ENCODE measurements at places on chromosomes 5 and 9. TPM values are rescaled to one million over a fixed set of nuclear protein-coding genes. Genes with fewer than 3 reads are reported as not detected.

Gene PCSK5
- 14.4 TPM for total RNA-seq

Gene SHOC1
- total RNA-seq = not detected

Gene DAPK1
- 2.7 TPM for total RNA-seq

Gene FBXL7
- total RNA-seq = not detected

Gene CDC20B
- total RNA-seq = not detected

Gene SPOCK1
- total RNA-seq = not detected

Gene PLPP7
- total RNA-seq = not detected

Gene SREK1
- 137 TPM for total RNA-seq

Gene LHX6
- not detected for total RNA-seq

DNA sequence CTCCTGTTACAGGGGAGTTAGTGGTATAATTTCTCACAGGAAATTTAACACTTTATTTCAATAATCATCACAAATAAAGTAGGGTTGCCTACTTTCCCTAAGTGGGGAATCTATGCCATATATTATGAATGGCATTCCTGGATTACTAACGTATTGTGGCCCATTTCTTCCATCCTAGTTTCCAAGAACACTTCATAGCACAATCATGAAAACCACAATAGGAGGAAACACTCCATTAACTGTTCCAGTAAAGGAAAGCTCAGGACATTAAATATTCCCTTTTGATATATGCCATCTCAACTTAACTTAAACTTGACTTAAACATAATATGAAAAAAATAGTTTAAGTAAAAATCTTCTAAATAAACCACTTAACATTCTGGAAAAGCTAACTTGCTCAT lies 2.1 kb downstream of the CPLANE1 start:
- no peak overlapping the region for H3K4me3 ChIP-seq
- DNase-seq = no peak
- no peak overlapping the region for H3K27ac ChIP-seq
- peaks cover 17% of the 10 kb centered on the region for H3K4me1 ChIP-seq
- H3K36me3 ChIP-seq = no peaks in the 10 kb centered on the region

- no peaks in the 10 kb centered on the region for H3K27me3 ChIP-seq
- H3K36me3 ChIP-seq = no peaks in the 10 kb centered on the region
- no peak for DNase-seq
- H3K4me1 ChIP-seq = peaks cover 7% of the 10 kb centered on the region
- no peak overlapping the region for H3K27ac ChIP-seq
Observed at GRCh38 chr5:75089137-75089536, 36.8 kb upstream of the GCNT4 start.

GRCh38 chr5:171739271-171739670 lies 46.3 kb upstream of the SMIM23 start:
- no peak overlapping the region for H3K4me3 ChIP-seq
- H3K36me3 ChIP-seq = no peaks in the 10 kb centered on the region
- H3K27ac ChIP-seq = no peak overlapping the region
- H3K4me1 ChIP-seq = no peaks in the 10 kb centered on the region
- H3K27me3 ChIP-seq = no peaks in the 10 kb centered on the region

DNA sequence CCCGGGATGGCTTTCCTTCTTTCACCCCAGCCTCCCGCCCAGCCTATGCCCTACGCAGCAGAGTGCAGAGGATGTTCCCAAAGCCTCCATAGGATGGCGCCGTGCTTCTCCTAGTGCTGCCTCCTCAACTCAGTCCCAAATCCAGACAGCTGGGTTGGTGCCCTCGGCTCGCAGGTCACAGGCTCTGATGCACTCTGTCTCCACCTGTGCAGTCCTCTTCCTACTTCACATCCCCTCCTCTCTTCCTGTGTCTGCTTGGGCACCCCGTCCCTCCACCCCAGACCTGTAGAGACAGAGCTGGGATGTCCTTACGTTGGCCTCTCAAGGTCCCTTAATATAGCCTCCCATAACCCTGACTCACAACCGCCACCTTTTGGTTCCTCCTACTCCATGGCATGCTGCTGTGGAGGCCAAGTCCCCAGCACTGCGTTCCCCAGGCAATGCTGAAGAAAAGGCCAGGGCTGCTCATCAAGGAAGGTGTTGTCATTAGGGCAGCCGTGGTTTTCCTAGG lies 314.4 kb downstream of the GADD45G start:
- peak; percentile 64 for DNase-seq
- H3K36me3 ChIP-seq = no peaks in the 10 kb centered on the region
- H3K27ac ChIP-seq = no peak overlapping the region
- no peaks in the 10 kb centered on the region for H3K27me3 ChIP-seq

- no peaks in the 10 kb centered on the region for H3K27me3 ChIP-seq
- H3K36me3 ChIP-seq = no peaks in the 10 kb centered on the region
- H3K4me1 ChIP-seq = no peaks in the 10 kb centered on the region
Observed at GRCh38 chr5:118678746-118679145, 309.6 kb downstream of the DTWD2 start.

DNA sequence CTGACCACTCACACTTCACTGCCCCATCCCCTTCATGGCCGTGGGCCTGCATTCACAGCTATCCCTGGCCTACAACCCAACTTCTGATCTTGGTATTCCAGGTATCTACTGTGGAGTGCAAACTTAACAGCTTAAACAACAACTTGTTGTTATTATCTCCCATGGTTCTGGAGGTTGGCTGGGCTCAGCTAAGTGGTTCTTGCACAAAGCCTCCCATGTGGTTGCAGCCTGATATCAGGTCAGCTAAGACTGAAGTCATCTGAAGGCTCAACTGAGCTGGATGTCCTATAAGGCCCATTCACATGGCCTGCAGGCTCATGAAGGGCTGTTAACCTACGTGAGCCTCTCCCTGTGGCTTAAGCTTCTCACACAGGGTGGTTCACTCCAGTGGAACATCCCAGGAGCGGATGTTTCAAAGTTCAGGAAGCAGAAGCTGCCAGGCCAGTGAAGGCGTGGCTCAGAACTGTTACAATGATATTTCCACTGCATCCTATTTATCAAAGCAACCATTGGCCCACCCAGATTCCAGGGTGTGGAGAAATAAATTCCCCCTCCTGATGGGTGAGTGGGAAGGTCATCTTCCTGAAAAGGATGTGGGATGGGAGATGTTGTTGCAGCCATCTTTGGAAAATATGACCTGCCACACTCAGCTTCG lies 30.0 kb upstream of the TRIO start:
- no peak for DNase-seq
- peaks cover 3% of the 10 kb centered on the region for H3K27me3 ChIP-seq
- no peak overlapping the region for H3K27ac ChIP-seq
- H3K36me3 ChIP-seq = no peaks in the 10 kb centered on the region

- DNase-seq = no peak
- no peaks in the 10 kb centered on the region for H3K4me1 ChIP-seq
- no peak overlapping the region for H3K27ac ChIP-seq
Observed at GRCh38 chr5:7540736-7541485, 145.0 kb downstream of the ADCY2 start.

DNA sequence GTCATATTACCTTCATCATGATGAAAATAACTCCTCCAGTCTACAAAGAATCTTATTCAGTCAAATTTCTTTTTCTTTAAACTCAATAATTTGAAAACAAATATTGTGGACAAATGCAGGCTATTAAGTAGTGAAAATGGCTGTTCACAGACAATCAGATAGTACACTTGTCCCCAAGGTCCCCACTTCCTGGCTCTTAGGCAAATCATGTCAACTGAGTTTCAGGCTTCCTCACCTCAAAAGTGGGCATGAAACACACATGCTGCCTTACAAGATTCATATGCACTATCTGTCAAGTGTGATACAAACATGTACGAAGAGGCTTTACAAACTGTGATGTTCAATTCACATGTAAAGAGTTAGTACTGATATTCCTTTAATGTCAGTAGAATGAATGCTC lies 385.2 kb upstream of the SEMA6A start:
- H3K27ac ChIP-seq = no peak overlapping the region
- H3K4me3 ChIP-seq = no peak overlapping the region
- DNase-seq = no peak
- no peaks in the 10 kb centered on the region for H3K27me3 ChIP-seq
- H3K36me3 ChIP-seq = no peaks in the 10 kb centered on the region

- no peak overlapping the region for H3K27ac ChIP-seq
- no peaks in the 10 kb centered on the region for H3K27me3 ChIP-seq
- DNase-seq = no peak
- no peak overlapping the region for H3K4me3 ChIP-seq
- no peaks in the 10 kb centered on the region for H3K36me3 ChIP-seq
Observed at GRCh38 chr5:106307265-106307664, 1363.5 kb downstream of the EFNA5 start.

- H3K36me3 ChIP-seq = no peaks in the 10 kb centered on the region
- no peaks in the 10 kb centered on the region for H3K4me1 ChIP-seq
- no peak overlapping the region for H3K27ac ChIP-seq
Observed at GRCh38 chr5:113215401-113216060, 219.3 kb downstream of the TSSK1B start.

DNA sequence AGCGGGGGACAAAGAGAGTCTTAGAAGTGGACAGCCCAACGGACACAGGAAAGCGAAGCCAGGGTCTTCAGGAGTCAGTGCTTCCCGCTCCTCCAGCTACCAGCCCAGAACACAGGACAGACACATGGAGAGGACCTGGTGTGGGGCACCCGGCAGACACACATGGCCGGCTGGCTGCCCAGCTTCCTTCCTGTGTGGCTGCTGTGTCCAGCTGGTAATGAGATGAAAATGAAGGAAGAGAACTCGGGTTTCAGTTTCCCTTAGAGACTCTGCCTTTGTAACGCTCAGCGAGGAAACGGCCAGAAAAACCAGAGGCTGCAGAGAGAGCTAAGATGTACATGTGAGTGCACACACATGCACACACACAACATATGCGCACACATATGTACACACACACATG lies 87.5 kb downstream of the SECISBP2 start:
- no peaks in the 10 kb centered on the region for H3K27me3 ChIP-seq
- no peak for DNase-seq
- H3K27ac ChIP-seq = no peak overlapping the region
- H3K36me3 ChIP-seq = peaks cover 81% of the 10 kb centered on the region

- H3K27me3 ChIP-seq = no peaks in the 10 kb centered on the region
- no peak for DNase-seq
- H3K4me1 ChIP-seq = no peaks in the 10 kb centered on the region
- no peak overlapping the region for H3K4me3 ChIP-seq
Observed at GRCh38 chr5:123455640-123456039, 32.4 kb upstream of the CEP120 start.

DNA sequence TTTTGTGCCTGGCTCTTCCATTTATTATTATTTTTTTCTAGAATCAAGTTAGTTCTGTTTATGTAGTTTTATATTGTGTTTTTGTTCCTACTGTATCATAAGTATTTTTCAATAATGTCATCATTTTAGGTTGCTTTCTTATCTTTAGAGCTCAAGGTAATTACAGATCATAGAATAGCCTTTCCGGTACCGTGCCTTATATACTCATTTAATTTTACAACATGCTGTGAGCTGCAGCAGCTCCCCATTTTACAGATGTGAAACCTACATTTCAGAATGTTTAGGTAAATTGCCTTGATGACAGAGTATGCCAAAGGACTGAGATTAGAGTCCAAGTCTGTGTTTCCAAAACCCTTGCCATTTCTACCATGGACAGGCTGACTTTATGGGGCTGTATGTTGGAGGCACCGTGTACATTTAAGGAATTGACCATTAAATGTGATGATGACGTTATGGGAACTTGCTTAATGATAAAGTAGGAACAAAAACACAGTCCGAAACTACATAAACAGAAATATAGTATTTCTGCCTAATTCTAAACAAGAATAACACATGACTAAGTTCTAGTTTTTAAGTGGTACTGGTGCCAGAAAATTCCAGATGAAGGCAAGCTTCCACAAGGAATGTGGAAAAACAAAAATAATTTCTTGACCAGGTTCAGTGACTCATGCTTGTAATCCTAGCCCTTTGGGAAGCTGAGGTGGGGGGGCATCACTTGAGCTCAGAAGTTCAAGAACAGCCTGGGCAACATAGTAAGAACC lies 97.7 kb downstream of the IQGAP2 start:
- no peak for DNase-seq
- peaks cover 29% of the 10 kb centered on the region for H3K4me1 ChIP-seq
- H3K36me3 ChIP-seq = no peaks in the 10 kb centered on the region
- H3K27me3 ChIP-seq = no peaks in the 10 kb centered on the region
- no peak overlapping the region for H3K27ac ChIP-seq
- H3K4me3 ChIP-seq = no peak overlapping the region

Data from CD4-positive, alpha-beta T cell (primary cell).